HT1080 (cell line): ENCODE measurements at places on chromosomes 6 and 20. TPM values are rescaled to one million over a fixed set of nuclear protein-coding genes. Genes with fewer than 3 reads are reported as not detected.

The FAM8A1 gene
- total RNA-seq, result 4.8 and 6.0 TPM in 2 replicates

The IFNGR1 gene
- total RNA-seq, result 17.1 and 19.1 TPM in 2 replicates

The GPLD1 gene
- total RNA-seq, result 0.13 and 0.17 TPM in 2 replicates

GRCh38 chr20:5065166-5065878, 54.4 kb downstream of the PCNA start:
- peak; percentile 63 for DNase-seq

- no peak for DNase-seq
Measured at GRCh38 chr6:147227770-147228320, 23.6 kb downstream of the STXBP5 start.

- no peak for DNase-seq
Measured at GRCh38 chr6:129777371-129777770, 67.4 kb upstream of the ARHGAP18 start.

DNA sequence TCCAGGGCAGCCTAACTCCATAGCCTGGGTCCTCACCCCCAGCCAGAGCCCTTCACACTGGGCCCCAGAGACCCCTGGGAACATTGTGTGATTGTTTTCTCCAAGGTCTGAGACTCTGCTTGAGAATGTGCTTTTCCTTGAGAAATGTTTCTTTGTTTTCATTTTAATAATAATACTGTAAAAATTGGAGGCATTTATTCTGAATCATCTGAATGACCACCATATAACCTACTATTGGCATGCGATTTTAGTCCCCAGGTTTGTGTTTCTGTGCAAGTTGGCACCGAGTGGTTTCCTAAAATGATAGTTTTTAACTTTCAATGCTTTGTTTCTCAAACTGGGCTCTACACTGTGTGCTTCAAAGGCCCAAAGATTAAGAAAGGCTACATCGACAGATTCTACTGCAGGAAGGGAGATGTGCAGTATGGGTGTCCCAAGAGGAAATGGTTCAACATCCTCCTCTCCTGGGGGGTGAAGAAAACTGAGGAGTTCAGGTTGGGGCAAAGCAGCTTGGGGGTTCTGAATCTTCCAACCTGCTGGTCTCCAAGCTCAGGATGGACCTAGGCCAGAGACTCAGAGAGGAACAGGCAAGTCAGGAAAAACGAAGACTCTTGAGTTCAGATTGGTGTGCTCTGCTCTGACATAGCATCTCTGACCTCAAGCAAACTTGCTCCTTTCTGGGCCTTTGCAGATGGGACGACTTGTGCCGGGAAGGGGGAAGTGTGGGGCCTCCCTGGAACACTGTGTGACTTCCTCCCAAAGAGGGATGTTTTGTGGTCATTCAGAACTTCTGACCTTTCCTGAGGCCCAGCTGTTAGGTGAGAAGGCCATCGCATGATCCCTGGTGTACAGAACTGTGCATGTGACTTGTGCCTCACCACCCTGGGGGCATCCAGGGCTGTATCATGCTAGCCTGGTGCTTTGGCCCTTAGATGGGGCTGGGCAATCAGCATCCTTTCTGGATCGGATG, 31.0 kb downstream of the DAAM2 start:
- DNase-seq, result no peak

GRCh38 chr6:87382861-87383260, 24.9 kb upstream of the CFAP206 start:
- DNase-seq, result no peak
